ENCODE measurements at places on chromosomes 5 and 9. TPM values are rescaled to one million over a fixed set of nuclear protein-coding genes. Genes with fewer than 3 reads are reported as not detected.

Gene SLC6A7
- total RNA-seq = not detected

- DNase-seq = no peak
- no peaks in the 10 kb centered on the region for H3K4me1 ChIP-seq
- H3K4me3 ChIP-seq = no peak overlapping the region
- H3K27me3 ChIP-seq = no peaks in the 10 kb centered on the region
- no peak overlapping the region for H3K27ac ChIP-seq
- H3K36me3 ChIP-seq = no peaks in the 10 kb centered on the region
Observed at GRCh38 chr5:98497418-98497817, 276.0 kb upstream of the RGMB start.

Gene EPB41L4B
- 5.3 TPM for total RNA-seq

Gene TAF11L10
- total RNA-seq = not detected

Gene PLPP7
- total RNA-seq = 0.39 TPM

DNA sequence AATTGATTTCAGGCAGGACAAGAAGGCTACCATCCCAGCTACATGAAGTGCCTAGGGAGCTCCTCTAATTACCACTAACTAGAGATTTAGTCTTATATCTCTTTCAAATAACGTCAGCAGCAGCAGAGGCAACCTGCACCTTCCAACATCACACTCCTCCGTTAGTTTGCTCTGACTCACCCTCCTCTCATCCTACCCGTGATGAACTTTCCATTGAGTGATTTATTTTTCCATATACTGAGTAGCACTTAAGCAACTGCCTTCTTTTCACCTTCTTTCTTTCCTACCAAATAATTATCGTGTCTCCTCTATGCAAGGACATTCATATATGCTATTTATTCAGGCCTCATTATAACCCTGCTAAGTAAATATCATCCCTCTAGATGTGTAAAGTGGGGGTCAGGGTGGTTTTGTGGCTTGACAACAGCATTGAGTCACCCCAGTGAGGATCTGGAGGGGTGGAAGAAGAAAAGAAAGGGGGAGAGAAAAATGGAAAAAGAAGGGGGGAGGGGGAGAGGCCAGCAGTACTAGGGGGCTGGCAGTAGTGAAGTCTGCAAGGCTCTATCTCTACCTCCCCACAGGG, 64.6 kb upstream of the CAST start:
- no peaks in the 10 kb centered on the region for H3K4me1 ChIP-seq
- H3K4me3 ChIP-seq = no peak overlapping the region
- no peak overlapping the region for H3K27ac ChIP-seq
- DNase-seq = no peak
- H3K36me3 ChIP-seq = no peaks in the 10 kb centered on the region
- H3K27me3 ChIP-seq = peaks cover 8% of the 10 kb centered on the region

- DNase-seq = no peak
- H3K27me3 ChIP-seq = no peaks in the 10 kb centered on the region
- no peaks in the 10 kb centered on the region for H3K4me1 ChIP-seq
- no peak overlapping the region for H3K4me3 ChIP-seq
- no peak overlapping the region for H3K27ac ChIP-seq
Observed at GRCh38 chr5:36552651-36553393, 53.6 kb upstream of the SLC1A3 start.

Gene BDP1
- 46.2 TPM for total RNA-seq

Gene DRD1
- total RNA-seq = not detected

Gene LCN9
- total RNA-seq = not detected

GRCh38 chr9:33633636-33634035, 109.6 kb downstream of the ANKRD18B start:
- H3K4me1 ChIP-seq = no peaks in the 10 kb centered on the region
- no peaks in the 10 kb centered on the region for H3K36me3 ChIP-seq
- H3K27ac ChIP-seq = no peak overlapping the region
- no peak for DNase-seq
- H3K27me3 ChIP-seq = peaks cover 35% of the 10 kb centered on the region

DNA sequence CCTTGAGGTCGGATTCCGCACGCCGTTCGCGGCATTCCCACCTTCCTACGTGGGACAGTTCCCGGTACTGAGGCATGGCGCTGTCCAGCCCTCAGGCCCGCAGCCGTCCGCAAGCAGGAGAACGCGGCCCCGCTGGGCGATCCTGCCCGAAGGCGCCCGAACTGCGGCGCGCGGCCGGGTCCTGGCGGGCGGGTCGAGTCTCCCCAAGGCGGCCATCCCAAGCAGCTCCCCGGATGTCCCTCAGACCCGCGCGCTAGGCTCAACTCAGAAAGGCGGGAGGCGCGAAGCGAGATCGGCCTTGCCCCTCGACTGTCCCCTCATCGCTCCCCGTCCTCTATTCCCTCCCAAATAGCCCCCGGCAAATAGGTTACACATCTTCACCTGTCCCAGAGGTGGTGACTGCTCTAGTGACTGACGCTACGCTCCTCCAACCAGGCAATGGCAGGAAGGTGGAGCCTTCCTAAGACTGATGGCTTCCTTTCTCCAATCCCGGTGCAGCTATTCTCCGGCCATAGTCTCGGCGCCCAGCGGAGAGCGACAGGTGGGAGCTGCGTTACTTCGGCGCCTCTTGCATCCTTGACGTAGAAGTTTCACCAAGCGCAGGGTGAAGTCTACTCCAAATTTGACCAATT, 787 bp upstream of the ANKHD1 start:
- no peak overlapping the region for H3K27ac ChIP-seq
- peaks cover 33% of the 10 kb centered on the region for H3K4me1 ChIP-seq
- H3K4me3 ChIP-seq = no peak overlapping the region
- H3K36me3 ChIP-seq = peaks cover 9% of the 10 kb centered on the region

DNA sequence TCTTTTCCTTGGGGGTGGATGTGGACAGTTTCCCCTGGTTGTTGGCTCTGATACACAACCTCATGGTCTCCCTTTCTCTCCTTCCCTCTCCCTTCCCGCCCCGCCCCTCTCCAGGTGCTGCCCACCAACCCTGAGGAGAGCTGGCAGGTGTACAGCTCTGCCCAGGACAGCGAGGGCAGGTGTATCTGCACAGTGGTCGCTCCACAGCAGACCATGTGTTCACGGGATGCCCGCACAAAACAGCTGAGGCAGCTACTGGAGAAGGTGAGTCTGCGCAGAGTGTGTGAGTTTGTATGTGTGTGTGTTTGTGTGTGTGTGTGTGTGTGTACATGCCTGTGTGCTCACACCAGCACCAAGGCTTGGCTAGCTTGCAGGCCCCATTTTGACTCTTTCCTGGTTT, 2.6 kb downstream of the OLFM1 start:
- no peak for DNase-seq
- H3K36me3 ChIP-seq = no peaks in the 10 kb centered on the region
- H3K4me1 ChIP-seq = peaks cover 5% of the 10 kb centered on the region
- peaks cover 48% of the 10 kb centered on the region for H3K27me3 ChIP-seq

Gene TMEM267
- 16.3 TPM for total RNA-seq

Gene BSPRY
- 1.3 TPM for total RNA-seq

GRCh38 chr9:20178197-20178596, 389.4 kb upstream of the SLC24A2 start:
- no peaks in the 10 kb centered on the region for H3K4me1 ChIP-seq
- no peak for DNase-seq
- no peak overlapping the region for H3K4me3 ChIP-seq
- H3K27me3 ChIP-seq = no peaks in the 10 kb centered on the region
- H3K27ac ChIP-seq = no peak overlapping the region

GRCh38 chr9:19408693-19409400, at the start of gene ACER2:
ACER2 (plus strand) TSS chr9:19409009; CDS start chr9:19409085, 76 bp downstream.
- H3K4me3 ChIP-seq = peak within 1 kb of the TSS; percentile 94
- H3K27me3 ChIP-seq = no peaks in the 10 kb centered on the region
- DNase-seq = peak; percentile 99
- peaks cover 12% of the 10 kb centered on the region for H3K4me1 ChIP-seq
- H3K27ac ChIP-seq = peak within 1 kb of the TSS; percentile 69
- H3K36me3 ChIP-seq = peaks cover 3% of the 10 kb centered on the region

Gene TEX48
- total RNA-seq = not detected

DNA sequence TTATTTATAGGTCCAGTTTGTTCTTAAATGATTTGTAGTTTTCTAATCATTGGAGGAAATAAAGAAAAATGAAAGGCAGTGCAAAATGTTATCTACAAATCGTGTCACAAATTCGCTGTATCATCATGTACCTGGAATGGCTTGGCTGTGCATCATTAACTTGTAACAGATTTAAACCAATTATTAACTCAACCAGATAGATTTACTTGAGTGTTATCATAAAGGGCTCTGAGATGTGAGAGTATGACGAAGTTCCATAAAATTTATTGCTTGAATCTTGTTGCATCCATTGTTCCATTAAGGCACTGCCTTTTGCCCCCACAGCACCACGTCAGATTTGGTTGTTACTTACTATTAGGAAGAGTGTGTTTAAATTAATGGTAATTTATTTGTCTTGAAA, 23.5 kb downstream of the PCSK5 start:
- no peaks in the 10 kb centered on the region for H3K4me1 ChIP-seq
- no peak overlapping the region for H3K4me3 ChIP-seq
- no peak for DNase-seq
- H3K36me3 ChIP-seq = no peaks in the 10 kb centered on the region
- no peak overlapping the region for H3K27ac ChIP-seq

- no peaks in the 10 kb centered on the region for H3K36me3 ChIP-seq
- peaks cover 7% of the 10 kb centered on the region for H3K4me1 ChIP-seq
- H3K4me3 ChIP-seq = no peak overlapping the region
Observed at GRCh38 chr5:131825404-131826013, 28.7 kb upstream of the FNIP1 start.

GRCh38 chr9:108889649-108890067, 27.6 kb downstream of the ACTL7A start:
- H3K4me1 ChIP-seq = peaks cover 5% of the 10 kb centered on the region
- H3K27me3 ChIP-seq = no peaks in the 10 kb centered on the region
- no peak for DNase-seq
- no peak overlapping the region for H3K27ac ChIP-seq

DNA sequence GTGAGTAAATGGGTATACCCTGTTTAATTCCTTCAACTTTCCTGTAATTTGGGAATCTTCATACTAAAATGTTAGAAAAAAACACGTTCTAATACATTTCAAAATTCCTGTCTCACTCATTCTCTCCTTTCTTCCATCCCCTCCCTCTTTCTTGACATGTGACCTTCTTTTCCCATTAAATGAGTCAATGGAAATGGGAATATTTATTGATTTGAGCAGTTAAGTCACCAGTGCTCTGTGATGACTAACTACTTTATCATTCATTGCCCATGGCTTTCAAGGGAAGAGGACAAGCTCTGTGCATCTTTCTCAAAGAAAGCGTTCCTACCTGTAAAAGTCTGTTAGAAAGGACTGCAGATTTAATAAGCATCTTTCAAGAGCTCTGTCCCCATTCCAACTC, 144.4 kb upstream of the MAP3K1 start:
- H3K27me3 ChIP-seq = no peaks in the 10 kb centered on the region
- H3K4me3 ChIP-seq = no peak overlapping the region
- no peak for DNase-seq

Gene PTGES
- not detected for total RNA-seq

- H3K27ac ChIP-seq = no peak overlapping the region
- no peak for DNase-seq
- no peaks in the 10 kb centered on the region for H3K4me1 ChIP-seq
- H3K27me3 ChIP-seq = no peaks in the 10 kb centered on the region
- H3K4me3 ChIP-seq = no peak overlapping the region
- H3K36me3 ChIP-seq = no peaks in the 10 kb centered on the region
Observed at GRCh38 chr5:150340614-150341255, 16.8 kb upstream of the TCOF1 start.

- no peak overlapping the region for H3K27ac ChIP-seq
- H3K4me3 ChIP-seq = no peak overlapping the region
- no peaks in the 10 kb centered on the region for H3K27me3 ChIP-seq
Observed at GRCh38 chr9:115169003-115169402, 51.0 kb upstream of the TNC start.

- no peak for DNase-seq
- H3K27ac ChIP-seq = no peak overlapping the region
- no peak overlapping the region for H3K4me3 ChIP-seq
- H3K36me3 ChIP-seq = no peaks in the 10 kb centered on the region
- peaks cover 12% of the 10 kb centered on the region for H3K4me1 ChIP-seq
Observed at GRCh38 chr9:113570749-113571711, 107.5 kb downstream of the RGS3 start.

Gene HIGD2A
- 113 TPM for total RNA-seq

GRCh38 chr5:147398860-147399259, 111.0 kb downstream of the DPYSL3 start:
- H3K27ac ChIP-seq = no peak overlapping the region
- H3K4me1 ChIP-seq = no peaks in the 10 kb centered on the region
- H3K27me3 ChIP-seq = peaks cover 2% of the 10 kb centered on the region
- no peaks in the 10 kb centered on the region for H3K36me3 ChIP-seq
- DNase-seq = no peak
- H3K4me3 ChIP-seq = no peak overlapping the region
